H1 (cell line): ENCODE measurements at places on chromosomes 4 and X.

DNA sequence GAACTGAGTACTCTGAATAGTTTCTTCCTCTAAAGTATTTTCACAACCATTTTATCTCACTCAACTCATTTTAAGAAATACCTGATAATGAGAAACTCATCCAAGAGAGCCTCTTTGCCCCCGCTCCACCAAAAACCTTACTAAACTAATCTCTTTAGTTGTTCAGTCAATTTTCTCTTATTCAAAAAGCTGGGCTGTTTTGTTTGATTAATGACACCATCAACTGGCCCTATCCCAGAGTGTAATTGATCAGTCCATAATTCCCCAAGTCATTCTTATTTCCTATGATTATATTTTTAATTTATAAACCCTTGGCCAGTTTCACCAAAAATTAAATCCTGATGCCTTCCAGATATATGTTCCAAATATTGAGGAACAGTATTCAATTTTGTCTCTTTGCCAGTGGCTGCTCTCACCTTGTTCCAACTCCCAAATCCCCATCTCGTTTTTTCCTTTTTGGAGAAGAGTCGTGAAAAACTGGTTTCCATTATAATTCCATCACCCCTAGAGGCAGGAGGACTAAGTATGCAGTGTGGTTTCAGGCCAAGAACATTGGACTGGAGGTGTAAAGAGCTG is 10.4 kb downstream of the LIMCH1 start:
- no peak for DNase-seq

GRCh38 chrX:37627602-37628001 is 56.1 kb downstream of the LANCL3 start:
- DNase-seq, result no peak

DNA sequence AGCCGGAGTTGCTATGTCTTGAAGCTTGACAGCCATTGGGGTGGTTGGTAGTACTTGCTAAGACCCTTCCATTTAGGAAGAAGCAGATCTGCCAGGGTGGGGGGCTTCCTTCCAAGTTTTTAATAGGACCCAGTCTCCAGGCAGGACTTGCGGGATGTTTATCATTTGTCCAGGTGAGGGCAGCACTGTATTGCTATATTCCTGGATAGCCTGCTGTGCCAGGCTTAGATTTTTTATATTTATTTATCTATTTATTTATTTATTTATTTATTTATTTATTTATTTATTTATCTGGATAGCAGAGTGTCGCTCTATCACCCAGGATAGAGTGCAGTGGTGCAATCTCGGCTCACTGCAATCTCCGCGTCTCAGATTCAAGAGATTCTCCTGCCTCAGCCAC is 87.4 kb upstream of the CT45A1 start:
- DNase-seq, result peak; percentile 39

GRCh38 chr4:3321295-3321889 is 28.6 kb downstream of the RGS12 start:
- no peak for DNase-seq

- no peak for DNase-seq
Measured at GRCh38 chr4:141642063-141642462, 5.7 kb downstream of the IL15 start.

- no peak for DNase-seq
Measured at GRCh38 chrX:119734897-119735339, 23.5 kb upstream of the SOWAHD start.
